ENCODE measurements at places on chromosomes 2 and 18. TPM values are rescaled to one million over a fixed set of nuclear protein-coding genes. Genes with fewer than 3 reads are reported as not detected.

Gene IL1B
- total RNA-seq = 1.1 TPM

Gene SULT1C4
- 20.7 TPM for total RNA-seq

Gene SCG2
- 31.7 TPM for total RNA-seq

Gene HYCC2
- total RNA-seq = 50.4 TPM

Gene DIPK1C
- 4.9 TPM for total RNA-seq

Gene CHRNA1
- total RNA-seq = not detected

Gene NR4A2
- total RNA-seq = 0.45 TPM

Gene IL1RL1
- 0.27 TPM for total RNA-seq

Gene ZNF892
- 30.4 TPM for total RNA-seq

Gene TUBA3E
- not detected for total RNA-seq

Gene IL1R2
- not detected for total RNA-seq

DNA sequence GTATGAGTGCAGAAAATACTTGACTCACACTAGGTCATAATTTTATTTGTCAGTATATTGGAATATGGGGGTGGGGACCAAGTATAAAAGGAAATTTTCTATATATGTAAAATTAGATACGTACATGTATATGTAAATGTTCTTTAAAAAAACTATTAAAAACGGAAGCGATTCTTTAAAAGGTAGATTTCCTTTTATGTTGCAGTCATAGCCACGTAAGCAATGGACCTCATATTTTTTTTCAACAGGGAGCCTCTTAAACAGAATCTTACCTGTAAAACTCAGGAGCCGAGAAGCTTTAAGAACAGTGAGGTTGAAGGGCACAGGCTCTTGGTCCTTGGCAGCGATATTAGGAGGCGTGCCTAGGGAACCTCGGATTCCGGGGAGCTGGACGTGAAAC lies 3.3 kb downstream of the RHBDD1 start:
- DNase-seq = no peak

GRCh38 chr2:225400060-225400511 lies 576 bp downstream of the NYAP2 start:
- peak; percentile 59 for DNase-seq

- DNase-seq = no peak
These were observed 40.3 kb upstream of the HNMT start for GRCh38 chr2:137924019-137924418.

DNA sequence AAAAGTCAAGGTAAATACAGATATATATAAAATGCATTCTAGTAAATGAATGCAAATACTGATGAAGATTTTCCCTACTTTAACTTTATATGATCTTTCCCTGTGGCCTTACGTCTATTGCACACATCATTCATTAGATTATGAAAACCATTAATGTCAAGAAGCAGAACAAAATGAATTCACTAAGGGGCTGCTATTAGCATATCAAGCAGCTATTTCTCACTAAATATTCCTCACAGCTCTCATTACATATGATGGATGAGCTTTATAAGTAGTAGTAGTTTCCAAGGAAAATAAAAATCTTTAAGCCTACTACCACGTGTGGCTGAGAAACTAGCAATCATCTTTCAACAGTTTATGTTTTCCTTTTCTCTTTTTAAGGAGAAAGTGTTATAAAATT lies 702.8 kb upstream of the SLC39A10 start:
- no peak for DNase-seq

- DNase-seq = no peak
These were observed 537 bp downstream of the AGFG1 start for GRCh38 chr2:227472265-227473121.

DNA sequence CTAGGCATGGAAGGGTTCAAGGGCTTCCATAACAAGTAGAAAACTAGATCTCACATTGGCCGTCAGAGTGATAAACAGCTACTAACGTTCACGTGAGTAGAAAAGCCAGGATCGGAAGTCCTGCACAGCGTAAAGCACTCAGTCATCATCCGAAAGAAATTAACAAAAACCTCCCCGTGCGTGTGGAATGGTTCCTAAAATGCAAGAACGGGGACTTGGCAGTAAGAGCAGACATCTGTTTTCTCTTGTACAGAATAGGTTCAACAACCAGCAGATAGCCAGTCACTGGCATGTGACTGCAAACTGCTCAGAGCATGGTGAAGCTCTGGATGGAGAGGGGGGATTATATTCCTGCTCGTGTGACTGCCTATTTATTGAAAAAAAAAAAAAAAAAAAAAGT lies 106.9 kb upstream of the ITGB6 start:
- no peak for DNase-seq

DNA sequence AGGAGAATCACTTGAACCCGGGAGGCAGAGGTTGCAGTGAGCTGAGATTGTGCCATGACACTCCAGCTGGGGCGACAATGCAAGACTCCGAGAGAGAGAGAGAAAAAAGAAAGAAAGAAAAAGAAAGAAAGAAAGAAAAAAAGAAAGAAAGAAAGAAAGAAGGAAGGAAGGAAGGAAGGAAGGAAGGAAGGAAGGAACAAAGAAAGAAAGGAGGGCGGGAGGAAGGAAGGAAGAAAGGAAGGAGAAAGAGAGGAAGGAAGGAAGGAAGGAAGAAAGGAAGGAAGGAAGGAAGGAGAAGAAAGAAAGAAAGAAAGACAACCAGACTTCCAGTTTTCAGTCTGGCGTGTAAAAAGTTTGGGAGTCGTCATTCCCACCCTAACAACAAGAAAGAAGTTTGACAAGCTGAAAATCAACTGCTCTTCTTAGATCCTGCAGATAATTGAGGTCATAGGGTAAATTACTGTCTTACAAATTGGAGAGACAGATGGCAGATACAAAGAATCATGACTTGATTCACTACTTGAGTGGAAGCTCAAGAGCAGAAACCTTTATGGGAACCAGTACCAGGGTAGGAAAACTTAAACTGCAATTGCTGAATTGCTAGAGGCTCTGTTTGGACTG lies 15.1 kb upstream of the CYP27C1 start:
- DNase-seq = no peak

- DNase-seq = no peak
These were observed 75.6 kb downstream of the TPO start for GRCh38 chr2:1488851-1489250.

- DNase-seq = no peak
These were observed 101.5 kb downstream of the KCNF1 start for GRCh38 chr2:11013196-11013595.

DNA sequence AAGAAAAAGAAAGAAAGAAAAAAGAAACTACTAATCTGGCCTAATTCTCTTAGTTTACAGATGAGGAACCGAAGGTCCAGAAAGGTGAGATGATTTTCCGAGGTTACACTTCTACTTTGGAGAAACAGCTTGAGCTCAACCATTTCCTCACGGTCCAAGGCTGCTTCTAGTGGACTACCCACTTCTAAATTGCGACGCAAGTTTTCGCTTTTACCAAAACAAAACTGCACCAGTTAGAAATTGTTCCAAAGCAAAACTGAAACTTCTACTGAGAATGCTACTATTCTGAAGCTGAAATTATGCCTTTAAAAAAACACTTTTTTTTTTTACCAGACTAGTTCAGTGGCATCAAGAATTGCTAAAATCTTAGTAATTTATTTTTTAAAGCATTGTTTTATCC lies 101.6 kb downstream of the INO80D start:
- no peak for DNase-seq

DNA sequence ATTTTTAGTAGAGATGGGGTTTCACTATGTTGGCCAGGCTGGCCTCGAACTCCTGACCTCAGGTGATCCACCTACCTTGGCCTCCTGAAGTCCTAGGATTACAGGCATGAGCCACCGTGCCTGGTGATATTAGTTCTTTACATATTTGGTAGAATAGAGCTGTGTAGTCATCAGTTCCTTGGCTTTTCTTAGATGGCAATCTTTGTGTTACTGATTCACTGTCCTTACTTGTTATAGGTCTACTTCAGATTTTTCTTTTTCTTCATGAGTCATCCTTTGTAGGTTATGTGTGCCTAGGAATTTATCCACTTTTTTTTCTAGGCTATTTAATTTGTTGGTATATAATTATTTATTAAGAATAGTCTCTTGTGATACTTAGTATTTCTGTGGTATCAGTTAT lies 30.3 kb upstream of the ZSWIM2 start:
- no peak for DNase-seq

- DNase-seq = no peak
These were observed 27.0 kb downstream of the TFPI start for GRCh38 chr2:187527262-187527661.

DNA sequence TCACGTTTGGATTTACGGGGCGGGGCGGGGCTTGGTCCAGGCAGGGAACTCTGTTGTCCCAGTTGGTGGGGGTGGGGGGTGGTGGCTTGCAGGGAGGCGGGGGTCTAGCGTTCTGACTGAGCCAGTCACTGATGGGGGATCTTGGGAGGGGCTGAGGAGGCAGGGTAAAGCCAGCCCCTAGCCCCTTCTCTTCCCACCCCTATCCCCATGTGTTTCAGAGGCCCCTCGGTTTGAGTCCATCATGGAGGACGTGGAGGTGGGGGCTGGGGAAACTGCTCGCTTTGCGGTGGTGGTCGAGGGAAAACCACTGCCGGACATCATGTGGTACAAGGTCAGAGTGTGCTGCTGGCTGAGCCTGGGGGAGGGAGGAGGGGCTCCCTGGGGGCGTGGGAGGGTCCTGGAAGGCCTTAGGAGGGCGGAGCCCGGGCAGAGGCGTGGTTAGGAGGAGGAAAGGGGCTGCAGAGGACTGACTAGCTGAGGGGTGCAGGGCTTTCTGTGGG lies 22.0 kb upstream of the GMPPA start:
- no peak for DNase-seq

DNA sequence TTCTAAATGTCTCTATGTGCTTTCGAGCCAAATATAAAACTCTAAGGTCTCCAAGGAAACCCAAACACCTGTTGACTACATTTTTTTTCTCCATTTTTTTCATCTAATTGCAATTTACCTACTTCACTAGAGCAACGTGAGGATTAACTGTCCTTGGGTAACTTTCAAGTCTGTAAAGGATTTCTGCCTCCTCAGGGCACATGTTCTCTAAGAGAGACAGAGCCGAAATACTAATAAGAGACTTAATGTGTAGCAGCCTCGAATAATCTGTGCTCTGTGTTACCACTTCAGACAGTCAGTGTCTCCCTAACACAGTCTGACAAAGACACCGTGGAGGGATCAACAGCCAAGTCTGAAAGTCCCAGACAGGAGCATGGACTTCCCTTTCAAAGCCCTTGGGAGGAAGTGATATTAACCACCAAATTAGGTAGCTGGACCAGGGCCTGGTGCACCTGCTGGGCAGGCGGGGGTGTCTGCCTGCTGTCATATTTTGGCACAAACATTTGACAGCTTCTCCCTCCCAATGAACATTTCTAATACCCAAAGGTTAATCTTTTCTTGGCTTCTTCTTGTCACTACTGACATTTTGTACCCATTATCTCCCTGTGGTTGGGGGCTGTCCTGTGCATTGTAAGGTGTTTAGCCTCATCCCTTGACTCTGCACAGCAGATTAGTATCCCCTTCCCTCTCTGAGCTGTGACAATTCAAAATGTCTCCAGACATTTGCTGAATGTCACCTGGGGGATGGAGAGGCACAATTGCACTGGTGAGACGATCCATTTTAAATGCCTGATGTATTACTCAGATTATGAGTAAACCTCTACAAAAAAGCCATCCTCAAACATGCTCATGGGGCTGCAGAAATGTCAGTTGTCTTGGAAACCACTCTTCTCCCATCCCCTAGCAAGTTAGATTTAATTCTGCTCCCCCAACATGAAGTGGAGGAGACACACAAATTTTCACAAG lies 45.7 kb upstream of the LYPD1 start:
- no peak for DNase-seq

DNA sequence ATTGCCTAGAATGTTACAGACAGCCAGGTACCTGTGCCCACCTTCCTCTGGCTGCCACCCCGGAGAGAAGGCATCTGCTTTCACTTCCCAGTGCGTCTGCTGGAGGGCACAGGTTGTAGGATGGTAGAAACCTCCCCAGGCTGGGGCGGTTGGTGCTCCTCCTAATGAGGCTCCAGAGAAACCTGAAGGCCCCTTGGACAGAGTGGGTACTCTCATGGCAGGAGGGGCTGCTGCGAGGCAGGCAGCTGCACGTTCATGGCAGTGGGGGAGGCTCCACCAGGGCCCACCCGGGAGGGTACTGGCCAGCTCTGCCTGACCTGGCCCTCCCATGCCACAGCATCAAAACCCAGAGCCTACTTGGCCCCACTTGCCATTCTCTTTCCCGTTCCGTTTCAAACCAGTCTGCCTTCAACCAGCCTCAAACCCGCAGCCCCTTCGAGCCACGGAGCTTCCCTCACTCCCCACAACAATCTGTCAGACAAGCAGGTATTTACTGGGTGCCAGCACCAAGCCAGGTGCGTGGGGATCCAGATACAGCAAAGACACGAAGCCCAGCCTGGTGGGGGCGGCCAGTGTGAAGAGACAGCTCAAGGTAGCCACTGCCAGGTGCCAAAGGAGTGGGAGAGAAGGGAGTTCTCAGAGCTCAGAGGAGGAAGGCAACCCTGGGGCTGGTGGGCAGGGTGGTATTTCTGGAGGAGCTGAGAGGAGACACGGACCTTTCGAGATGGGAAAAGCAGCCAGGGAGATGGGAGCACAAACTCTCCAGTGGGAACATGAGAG lies 229.6 kb downstream of the LOXHD1 start:
- no peak for DNase-seq

- DNase-seq = no peak
These were observed 25.5 kb downstream of the CRACDL start for GRCh38 chr2:98910349-98911125.

- no peak for DNase-seq
These were observed 27.1 kb upstream of the TFPI start for GRCh38 chr2:187581125-187581896.

DNA sequence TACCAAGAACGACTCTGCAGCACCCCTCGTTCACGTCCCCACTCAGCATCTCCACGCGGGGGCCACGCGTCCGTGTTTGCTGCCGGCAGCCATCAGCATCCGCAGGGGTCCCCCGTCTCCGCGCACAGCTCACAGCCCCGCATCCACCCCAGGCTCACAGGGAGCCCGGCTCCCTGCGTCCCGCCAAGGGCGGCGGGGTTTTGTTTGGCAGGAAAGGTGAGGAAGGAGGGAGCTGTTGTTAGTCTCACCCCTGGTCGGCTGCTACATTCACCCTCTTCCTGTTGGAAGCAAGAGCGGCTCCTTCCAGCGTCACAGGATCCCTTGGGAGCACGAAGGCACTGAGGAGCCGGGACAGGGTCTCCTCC lies 131.0 kb upstream of the CTDP1 start:
- DNase-seq = no peak

GRCh38 chr18:42617221-42617620 lies 498.3 kb downstream of the RIT2 start:
- DNase-seq = peak; percentile 36

DNA sequence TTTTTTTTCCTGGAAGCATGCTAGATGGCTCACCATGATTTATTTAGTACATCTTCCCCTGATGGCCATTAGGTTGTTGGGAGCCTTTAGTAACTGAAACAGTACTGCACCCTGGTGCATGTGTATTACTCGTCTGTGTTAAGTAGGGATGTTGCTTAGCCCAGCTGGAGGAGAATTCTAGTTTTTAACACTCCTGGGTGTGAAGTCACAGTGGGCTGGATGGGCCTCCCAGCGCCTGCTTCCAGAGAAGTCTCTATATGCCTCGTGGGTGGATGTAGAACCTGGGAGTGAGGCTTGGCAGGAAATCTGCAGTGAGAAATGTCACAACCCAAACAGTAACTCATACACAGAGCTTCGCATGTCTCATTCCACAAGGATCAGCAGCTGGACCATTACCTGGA lies 28.9 kb upstream of the NT5DC4 start:
- DNase-seq = no peak

GRCh38 chr2:111199840-111200239 lies 79.1 kb downstream of the BCL2L11 start:
- no peak for DNase-seq

All from cerebellum (tissue), 4 donors.